Activated CD8-positive, alpha-beta memory T cell treated with anti-CD3 and anti-CD28 coated beads for 36 hours (primary cell): ENCODE measurements at places on chromosomes 12 and 14. TPM values are rescaled to one million over a fixed set of nuclear protein-coding genes. Genes with fewer than 3 reads are reported as not detected.

Gene P2RX7
- 3.4 TPM for total RNA-seq

Gene RAD9B
- 1.3 TPM for total RNA-seq

Gene WNT1
- not detected for total RNA-seq

Gene BLTP3B
- total RNA-seq = 54.6 TPM

Gene DHH
- not detected for total RNA-seq

Gene ALX1
- not detected for total RNA-seq

Gene POU6F1
- total RNA-seq = 9.9 TPM

Gene SETD3
- total RNA-seq = 59.3 TPM

Gene KRT83
- total RNA-seq = not detected

Gene ITGA5
- 22.6 TPM for total RNA-seq

Gene GLS2
- total RNA-seq = 2.5 TPM

Gene OTUB2
- total RNA-seq = 1.4 TPM

Gene CALM1
- total RNA-seq = 542 TPM

Gene ADCY6
- 0.25 TPM for total RNA-seq

Gene MSRB3
- total RNA-seq = not detected
